ENCODE measurements at places on chromosomes 1 and 21. TPM values are rescaled to one million over a fixed set of nuclear protein-coding genes. Genes with fewer than 3 reads are reported as not detected.

The ADAMTSL4 gene
- total RNA-seq: 76.4 TPM

GRCh38 chr1:236281198-236281653, 532 bp downstream of the ERO1B start:
- no peak for DNase-seq

The SLC44A3 gene
- 3.5 TPM for total RNA-seq

GRCh38 chr1:7609311-7609994, 161.6 kb upstream of the VAMP3 start:
- no peak for DNase-seq

DNA sequence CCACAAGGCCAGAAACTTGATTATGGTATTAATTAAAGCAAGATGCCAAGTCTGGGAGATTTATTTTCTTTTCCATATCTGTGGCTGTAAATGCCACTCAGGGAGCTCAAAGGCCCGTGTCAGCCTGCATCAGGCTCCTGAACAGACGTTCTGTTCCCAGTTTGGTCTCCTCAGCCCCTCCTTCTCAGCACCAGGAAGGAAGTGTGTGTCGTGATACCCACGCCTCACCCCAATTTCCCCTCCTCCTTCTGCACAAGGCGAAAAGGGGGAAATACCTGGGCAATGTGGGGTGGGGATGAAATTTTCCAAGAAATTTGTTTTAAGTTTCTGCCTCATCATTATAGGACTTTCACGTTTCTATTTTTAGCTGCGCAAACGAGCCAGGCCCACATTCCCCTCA, 112.0 kb downstream of the SYF2 start:
- DNase-seq: no peak

The TEKT2 gene
- 0.35 TPM for total RNA-seq

- DNase-seq: no peak
These were observed 1059.0 kb upstream of the PRMT6 start for GRCh38 chr1:105997516-105997915.

The S100PBP gene
- total RNA-seq: 25.0 TPM
